ENCODE measurements at places on chromosomes 6 and 20. TPM values are rescaled to one million over a fixed set of nuclear protein-coding genes. Genes with fewer than 3 reads are reported as not detected.
A peak's percentile ranks its signal among the peaks of the same experiment; 100 is the strongest.

GRCh38 chr6:165861226-165861625 is 198.2 kb upstream of the PDE10A start:
- DNase-seq, result no peak

Gene MUC22
- not detected for total RNA-seq

DNA sequence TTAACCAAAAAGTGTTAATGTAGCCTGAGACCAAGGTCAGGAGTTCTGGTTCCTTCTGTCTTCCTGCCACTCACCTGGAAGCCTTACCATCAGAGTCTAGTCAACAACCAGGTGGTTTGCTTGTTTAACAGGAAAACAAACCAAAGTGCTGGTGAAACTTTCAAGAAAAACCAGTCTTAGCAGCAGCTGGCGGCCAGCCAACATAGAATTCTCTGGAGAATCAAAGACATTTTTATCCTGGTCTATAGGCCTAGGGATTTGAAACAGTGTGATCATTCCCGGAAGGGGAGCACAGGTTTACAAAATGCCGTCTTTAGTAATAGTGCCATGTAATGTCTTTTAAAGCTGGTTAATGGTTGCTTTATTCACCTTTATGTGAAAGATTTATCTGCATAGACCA is 146.6 kb upstream of the AKIRIN2 start:
- no peak for DNase-seq

GRCh38 chr20:24934101-24934661 is 14.9 kb upstream of the CST7 start:
- no peak for DNase-seq

- DNase-seq, result peak; percentile 45
Measured at GRCh38 chr6:52909131-52909530, 367 bp downstream of the GSTA3 start.

Gene VNN1
- total RNA-seq, result not detected

- DNase-seq, result peak; percentile 12
Measured at GRCh38 chr6:162706232-162706631, 21.3 kb downstream of the PRKN start.

Gene THEMIS
- total RNA-seq, result 0.11 TPM

Gene TMEM170B
- total RNA-seq, result 0.54 TPM

DNA sequence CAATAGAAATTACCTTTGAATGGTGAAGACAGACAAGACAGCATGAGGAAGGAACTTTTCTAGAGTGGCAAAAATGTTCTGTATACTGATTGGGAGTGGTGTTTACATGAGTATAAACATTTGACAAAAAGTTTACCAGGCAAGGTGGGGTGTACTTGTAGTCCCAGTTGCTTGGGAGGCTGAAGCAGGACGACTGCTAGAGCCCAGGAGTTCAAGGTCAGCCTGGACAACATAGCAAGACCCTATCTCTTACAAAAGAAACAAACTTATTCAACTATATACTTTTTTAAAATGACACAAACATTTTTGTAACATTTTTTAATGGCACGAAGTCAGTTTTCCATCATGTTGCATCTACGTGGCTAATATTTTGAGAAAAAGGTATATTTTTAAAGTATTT is 40.5 kb downstream of the ZHX3 start:
- DNase-seq, result no peak

DNA sequence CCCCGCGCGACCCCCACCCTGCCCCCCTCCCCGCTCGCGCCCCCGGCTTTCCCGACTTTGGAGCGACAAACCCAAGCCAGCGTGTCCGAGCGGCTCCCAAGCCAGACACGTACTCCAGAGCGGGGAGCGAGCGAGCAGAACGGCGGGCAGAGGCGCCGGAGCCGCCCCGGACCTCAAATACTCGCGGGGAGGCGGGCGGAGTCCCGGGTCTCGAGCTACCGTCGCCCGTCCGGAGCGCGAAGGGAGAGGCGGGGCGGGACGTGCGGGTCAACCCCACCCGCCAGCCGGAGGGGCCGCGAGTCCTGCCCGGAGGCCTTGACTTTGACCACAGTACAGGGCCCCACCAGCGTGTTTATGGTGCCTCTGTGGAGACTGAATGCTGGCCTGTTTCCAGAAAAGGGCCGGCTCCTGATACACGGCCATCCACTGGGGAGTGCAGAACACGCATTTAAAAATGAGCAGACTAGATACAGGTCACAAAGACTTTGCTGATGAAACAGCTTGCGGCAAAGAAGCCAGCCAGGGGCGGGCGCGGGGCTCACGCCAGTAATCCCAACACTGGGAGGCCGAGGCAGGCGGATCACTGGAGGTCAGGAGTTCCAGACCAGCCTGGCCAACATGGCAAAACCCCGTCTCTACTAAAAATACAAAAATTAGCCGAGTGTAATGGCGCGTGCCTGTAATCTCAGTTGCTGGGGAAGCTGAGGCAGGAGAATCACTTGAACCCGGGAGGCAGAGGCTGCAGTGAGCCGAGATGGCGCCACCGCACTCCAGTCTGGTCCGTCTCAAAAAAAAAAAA is at the start of gene SERPINB6:
Gene SERPINB6, minus strand, starts transcription at position 148 of the 799 bp plus-strand sequence. CDS start 12,235 bp downstream, outside the sequence.
- peak; percentile 81 for DNase-seq

DNA sequence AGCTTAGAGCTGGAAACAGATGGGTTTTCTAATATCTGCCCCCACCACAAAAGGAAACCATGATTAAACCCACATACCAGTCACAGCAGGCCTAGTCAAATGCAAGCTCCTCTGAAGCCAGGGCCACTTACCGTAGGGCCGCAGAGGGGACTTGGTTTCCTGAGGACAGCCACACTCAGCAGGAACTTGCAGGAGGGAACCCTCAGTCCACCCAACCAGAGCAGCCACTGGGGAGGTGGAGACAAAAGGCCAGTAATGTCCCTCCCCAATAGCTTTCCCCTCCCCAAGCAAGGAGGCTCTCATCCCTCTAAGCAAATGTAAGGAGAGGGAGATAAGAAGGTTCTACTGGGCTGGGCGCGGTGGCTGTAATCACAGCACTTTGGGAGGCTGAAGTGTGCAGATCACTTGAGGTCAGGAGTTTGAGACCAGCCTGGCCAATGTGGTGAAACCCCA is 384.4 kb upstream of the JARID2 start:
- DNase-seq, result no peak

Gene BPIFB2
- total RNA-seq, result not detected

Gene GSTA1
- total RNA-seq, result not detected

GRCh38 chr6:63805808-63806572 is 170.4 kb downstream of the PHF3 start:
- peak; percentile 88 for DNase-seq

- DNase-seq, result no peak
Measured at GRCh38 chr6:56268266-56268665, 20.9 kb upstream of the COL21A1 start.

Gene GHRH
- not detected for total RNA-seq

GRCh38 chr6:24997231-24997630 is 61.5 kb upstream of the RIPOR2 start:
- no peak for DNase-seq

Data from GM23248 (cell line).